Activated naive CD4-positive, alpha-beta T cell treated with anti-CD3 and anti-CD28 coated beads, Interleukin-2, amount 50 U/mL, for 16 hours (primary cell): ENCODE measurements at places on chromosomes 12 and 14.

- DNase-seq, result peak; percentile 92
These were observed at the start of gene PARP2 for GRCh38 chr14:20343092-20343861. PARP2 (plus strand) TSS chr14:20343635; CDS start chr14:20343642, 7 bp downstream.

DNA sequence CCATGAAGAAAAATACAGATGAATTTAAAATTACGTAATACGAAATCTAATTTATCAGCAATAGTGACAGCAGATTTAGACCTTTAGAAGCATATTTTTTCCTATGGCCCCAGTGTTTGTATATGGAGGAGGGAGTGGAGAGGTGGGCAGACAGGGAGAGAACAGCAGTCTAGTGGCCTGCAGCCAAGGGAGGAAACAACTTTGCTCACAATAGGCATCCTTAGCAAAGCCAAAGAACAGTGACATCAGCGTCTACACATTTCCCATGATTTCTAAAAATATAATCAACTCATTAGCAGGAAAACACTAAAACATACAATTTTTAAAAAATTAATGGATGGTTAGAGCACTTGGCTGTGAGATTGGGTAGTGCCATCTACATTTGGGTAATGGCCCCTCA lies 622.6 kb upstream of the ATP2B1 start:
- DNase-seq, result no peak

DNA sequence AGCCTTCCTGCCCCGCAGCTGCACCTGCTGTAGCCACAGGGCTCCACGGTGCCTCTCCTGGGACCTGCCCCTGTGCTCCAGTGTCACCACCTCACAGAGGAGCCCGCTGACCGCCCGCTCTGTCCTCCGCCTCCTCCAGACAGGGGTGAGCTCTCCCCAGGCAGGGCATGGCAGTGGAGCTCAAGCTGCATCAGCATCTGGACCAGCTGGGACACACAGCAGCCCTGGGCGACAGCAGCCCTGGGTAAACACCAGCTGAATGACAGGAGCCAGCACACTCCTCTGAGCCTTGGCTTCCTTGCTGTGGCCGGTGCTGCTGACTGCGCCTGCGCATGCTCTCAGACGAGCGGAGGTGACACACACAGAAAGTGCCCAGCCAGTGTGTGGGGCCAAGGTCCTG lies 22.0 kb downstream of the CHGA start:
- no peak for DNase-seq

- DNase-seq, result no peak
These were observed 67.1 kb upstream of the BCL2L14 start for GRCh38 chr12:12003609-12004008.

GRCh38 chr14:30299915-30300314 lies 259.0 kb upstream of the G2E3 start:
- DNase-seq, result no peak

- no peak for DNase-seq
These were observed 611.3 kb downstream of the VRK1 start for GRCh38 chr14:97408503-97408902.

DNA sequence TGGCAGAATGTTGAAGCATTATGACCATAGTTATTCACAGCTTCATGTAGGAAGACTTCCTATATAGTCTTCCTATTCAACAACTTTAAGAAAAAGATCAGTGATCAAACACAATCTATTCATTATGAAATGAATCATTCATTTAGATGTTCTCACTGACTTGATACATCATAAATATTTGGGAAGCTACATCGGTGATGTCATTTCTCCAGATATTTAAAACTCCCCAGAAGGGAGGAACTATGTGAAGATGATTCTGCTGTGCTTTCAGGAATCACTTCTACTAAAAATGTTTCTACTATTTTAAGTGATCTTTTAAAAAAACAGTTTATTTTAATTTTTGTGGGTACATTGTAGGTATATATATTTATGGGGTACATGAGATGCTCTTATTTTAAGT lies 316.4 kb downstream of the BCAT1 start:
- DNase-seq, result no peak

- DNase-seq, result no peak
These were observed 143.6 kb downstream of the CALM1 start for GRCh38 chr14:90540437-90540836.

DNA sequence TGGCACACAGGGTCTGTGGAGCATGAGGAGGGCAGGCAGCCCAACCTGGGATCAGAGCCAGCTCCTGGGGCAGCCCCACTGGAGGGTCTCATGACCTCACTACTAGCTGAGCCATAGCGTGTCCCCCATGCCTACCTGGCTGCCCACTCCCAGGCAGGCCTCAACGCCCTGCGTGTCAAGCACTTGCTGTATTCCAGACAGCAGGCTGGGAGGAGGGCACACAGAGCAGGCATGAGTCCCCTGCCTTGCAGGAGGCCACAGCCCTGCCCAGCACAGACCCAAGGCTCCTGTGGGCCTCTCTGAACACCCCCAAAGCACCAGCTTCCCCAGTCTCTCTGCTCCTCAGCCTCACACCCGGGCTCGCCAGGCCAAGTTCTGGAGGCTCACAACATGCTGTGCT lies 64.0 kb downstream of the IQSEC3 start:
- DNase-seq, result no peak

DNA sequence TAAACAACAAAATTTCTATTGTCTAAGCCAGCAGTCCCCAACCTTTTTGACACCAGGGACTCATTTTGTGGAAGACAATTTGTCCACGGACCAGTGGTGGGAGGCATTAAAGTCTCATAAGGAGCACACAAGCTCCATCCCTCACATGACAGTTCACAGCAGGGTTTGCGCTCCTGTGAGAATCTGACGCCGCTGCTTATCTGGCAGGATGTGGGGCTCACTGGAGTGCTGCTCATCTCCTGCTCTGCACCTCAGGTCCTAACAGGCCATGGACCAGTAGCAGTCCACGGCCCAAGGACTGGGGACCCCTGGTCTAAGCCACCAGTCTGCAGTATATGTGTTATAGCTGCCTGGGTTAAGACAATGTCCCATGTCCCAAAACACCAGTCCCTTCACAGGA lies 27.2 kb downstream of the VCPKMT start:
- no peak for DNase-seq

DNA sequence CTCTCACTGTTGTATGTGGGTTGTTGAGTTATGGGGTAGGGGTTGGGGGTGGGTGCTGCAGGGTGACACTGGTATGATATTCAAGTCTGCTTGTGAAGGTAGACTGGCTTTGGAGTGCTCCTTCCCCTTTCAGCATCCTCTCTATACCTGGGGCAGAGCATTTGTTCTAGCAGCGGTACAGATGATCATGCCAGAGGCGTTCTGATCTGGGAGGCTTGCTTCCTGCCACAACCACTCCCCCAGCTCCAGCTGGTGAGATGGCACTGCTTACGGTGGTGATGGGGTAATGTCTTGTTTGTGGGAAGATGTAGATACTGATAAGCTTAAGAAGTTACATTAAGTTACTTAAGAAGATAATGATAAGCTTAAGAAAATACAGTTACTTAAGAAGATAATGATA lies 131.8 kb downstream of the ERC1 start:
- DNase-seq, result no peak

GRCh38 chr12:106633451-106633823 lies 50.6 kb downstream of the RFX4 start:
- no peak for DNase-seq

DNA sequence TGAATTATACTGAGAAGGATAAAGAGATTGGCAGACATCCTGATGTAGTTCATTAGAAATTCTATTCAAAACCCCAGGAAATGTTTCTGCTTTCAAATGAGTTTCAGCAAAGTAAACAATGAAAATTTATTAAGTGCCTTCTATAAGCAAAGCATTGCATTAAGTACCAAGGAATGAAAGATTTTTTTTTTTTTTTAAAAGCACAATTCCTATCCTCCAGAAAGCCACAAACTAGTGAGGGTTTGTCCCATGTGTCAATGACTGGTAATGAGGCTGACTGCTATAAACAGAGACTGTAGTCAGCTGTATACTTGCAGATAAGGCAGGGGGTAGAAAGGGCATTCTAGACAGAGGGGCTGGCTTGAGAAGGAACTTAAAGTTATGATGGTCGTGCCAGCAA lies 6.7 kb downstream of the ANO4 start:
- no peak for DNase-seq

DNA sequence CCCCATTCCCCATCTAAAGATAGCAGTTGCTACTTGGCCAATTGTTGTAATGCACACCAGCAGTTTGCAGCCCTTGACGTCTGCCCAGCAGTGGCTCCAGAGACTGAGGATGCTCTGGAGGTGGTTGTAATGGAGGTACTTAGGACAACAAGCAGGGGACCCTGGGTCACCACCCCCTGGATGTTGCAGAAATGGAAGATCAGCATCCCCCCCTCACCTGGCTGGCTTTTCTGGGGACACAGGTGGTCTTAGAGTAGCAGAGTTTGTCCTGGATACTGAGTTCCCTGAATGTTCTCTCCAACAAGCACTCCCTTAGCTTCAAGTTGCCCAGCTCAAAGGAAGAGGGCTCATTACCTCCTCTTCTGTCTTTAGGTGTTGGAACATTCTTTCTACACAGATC lies 250.5 kb downstream of the AACS start:
- no peak for DNase-seq

GRCh38 chr12:4545195-4545594 lies 6.5 kb downstream of the RAD51AP1 start:
- DNase-seq, result no peak

DNA sequence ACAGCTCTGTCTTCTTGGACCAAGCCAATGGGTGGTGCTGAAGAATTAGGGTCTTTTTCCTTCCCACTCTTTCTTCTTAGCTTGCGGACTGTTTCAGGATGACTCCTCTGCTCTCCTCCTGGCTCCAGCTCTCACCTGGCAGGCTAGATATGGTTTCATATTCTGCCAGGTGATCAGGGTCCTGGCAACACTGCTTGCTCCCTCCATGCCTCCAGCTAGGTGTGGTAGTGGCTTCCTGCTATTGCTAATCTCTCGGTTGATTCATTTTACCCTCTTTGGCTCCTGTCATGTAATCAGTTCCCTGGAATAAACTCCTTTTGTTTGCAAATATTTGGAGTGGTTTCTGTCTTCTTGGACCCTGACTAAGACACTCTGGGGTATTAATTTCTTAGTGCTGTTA lies 4.3 kb upstream of the GZMH start:
- no peak for DNase-seq

GRCh38 chr14:62301080-62301479 lies 538.9 kb downstream of the SNAPC1 start:
- no peak for DNase-seq

GRCh38 chr14:58805605-58806409 lies 168.0 kb downstream of the DACT1 start:
- DNase-seq, result no peak

- DNase-seq, result no peak
These were observed 22.0 kb downstream of the CD9 start for GRCh38 chr12:6222078-6222654.

DNA sequence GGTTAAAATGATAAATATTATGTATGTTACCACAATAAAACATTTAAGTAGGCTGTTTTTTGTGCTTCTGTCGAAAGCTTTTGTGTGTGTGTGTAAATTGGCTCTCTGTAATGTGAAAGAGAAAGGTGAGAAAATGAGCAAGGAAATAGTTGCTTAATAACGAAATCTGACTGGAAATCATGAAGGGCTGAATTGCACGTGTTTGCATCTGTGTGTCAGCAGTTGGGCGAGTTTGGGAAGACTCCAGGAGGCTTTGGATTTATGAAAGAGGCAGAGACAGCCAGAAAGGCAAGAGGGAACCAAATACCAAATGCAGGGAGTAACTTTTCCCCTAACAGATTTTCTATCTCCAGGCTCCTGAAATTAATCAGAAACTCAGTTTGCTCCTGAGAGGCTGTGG lies 47.2 kb upstream of the PLEKHG3 start:
- no peak for DNase-seq

DNA sequence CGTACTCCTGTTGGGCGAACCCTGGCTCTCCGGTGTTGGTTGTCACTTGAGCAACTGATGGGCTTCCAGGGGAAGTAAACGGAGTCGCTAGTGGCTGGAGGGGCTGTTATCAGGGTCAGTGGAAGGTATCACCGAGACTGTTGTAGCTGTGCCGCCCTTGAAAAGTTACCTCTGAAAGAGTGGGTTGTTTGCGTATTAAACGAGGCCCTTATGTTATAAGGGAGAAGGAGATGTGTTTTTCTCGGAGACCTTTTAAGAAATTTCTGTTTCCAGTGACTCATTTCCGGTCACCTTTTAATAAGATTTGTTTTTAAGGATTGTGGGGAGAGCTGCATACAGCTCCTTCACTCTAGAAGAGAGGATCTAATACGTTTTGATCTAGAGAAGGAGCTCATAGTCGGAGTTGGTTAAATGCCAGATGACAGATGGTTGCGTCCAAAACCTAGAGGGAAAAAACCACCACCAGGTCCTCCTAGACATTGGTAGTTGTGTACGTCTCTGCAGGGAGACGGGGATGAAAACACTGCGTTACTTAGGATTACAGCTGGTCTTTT lies 750 bp upstream of the DBX2 start:
- DNase-seq, result no peak

GRCh38 chr12:51244269-51244668 lies 5.6 kb downstream of the DAZAP2 start:
- DNase-seq, result no peak

GRCh38 chr14:64563696-64564095 lies 13.9 kb downstream of the PPP1R36 start:
- DNase-seq, result no peak

- no peak for DNase-seq
These were observed 90.7 kb downstream of the OTOGL start for GRCh38 chr12:80190001-80190400.

GRCh38 chr12:94103986-94104385 lies 44.4 kb upstream of the PLXNC1 start:
- no peak for DNase-seq

- no peak for DNase-seq
These were observed 112.5 kb downstream of the FBXL14 start for GRCh38 chr12:1481906-1482305.

GRCh38 chr12:60398547-60398946 lies 802.7 kb downstream of the SLC16A7 start:
- DNase-seq, result no peak

DNA sequence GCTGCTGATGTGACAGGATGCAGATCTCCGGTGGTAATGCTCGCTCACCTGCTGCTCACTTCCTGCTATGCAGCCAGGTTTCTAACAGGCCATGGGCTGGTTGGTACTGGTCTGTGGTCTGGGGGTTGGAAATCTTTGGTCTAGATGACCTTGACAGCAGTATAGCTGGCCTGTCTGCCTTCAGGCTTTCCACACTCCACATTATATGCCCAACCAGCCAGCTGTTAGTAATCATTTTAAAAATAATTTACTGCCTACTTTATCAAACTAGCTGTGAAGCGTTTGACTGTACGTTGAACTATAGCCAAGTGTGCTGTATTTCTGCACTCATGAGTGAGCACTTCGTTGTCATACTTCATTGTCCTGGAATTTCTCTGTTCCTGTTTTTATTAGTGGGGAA lies 424.0 kb upstream of the GARIN6 start:
- no peak for DNase-seq

- DNase-seq, result no peak
These were observed 45.1 kb upstream of the KITLG start for GRCh38 chr12:88625356-88625755.

DNA sequence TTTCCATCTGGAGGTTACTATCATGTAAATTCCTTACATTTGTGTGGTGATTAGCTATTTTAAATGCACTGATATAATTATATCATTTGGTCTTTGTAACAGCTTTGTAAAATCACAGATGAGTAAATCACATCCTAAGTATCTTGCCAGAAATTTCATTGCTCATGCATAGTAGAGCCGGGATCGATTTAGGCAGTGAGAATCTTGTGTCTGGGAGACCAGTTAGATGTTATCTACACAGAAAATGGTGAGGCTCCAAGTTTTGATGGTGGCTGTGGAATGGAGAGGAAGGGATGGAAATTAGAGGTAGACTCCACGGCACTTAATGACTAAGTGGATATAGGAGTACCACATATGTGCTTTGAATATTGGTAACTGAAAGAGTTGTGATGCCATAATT lies 156.3 kb downstream of the MSRB3 start:
- DNase-seq, result no peak
